ENCODE measurements at places on chromosomes 11 and 22.

GRCh38 chr11:79437981-79438630 is 2.7 kb downstream of the TENM4 start:
- no peak for DNase-seq

- DNase-seq, result no peak
Measured at GRCh38 chr22:46504584-46504983, 32.8 kb downstream of the CELSR1 start.

GRCh38 chr11:47889714-47890441 is 41.7 kb upstream of the NUP160 start:
- DNase-seq, result peak; percentile 9

DNA sequence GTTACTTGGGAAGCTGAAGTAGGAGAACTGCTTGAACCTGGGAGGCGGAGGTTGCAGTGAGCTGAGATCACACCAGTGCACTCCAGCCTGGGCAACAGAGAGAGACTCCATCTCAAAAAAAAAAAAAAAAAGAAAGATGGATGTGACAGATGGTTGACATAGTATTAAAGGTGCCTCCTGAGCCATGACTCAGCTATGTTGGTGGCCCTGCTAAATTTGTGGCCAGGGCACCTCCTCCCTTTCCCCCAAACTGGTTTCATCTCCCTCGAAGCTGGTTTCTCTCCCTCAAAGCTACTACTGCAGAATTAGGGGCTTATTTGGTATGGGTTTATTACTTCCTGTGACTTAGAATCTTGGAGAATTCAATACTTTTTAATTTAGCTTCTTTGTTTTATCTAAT is 31.5 kb downstream of the SDHD start:
- no peak for DNase-seq

DNA sequence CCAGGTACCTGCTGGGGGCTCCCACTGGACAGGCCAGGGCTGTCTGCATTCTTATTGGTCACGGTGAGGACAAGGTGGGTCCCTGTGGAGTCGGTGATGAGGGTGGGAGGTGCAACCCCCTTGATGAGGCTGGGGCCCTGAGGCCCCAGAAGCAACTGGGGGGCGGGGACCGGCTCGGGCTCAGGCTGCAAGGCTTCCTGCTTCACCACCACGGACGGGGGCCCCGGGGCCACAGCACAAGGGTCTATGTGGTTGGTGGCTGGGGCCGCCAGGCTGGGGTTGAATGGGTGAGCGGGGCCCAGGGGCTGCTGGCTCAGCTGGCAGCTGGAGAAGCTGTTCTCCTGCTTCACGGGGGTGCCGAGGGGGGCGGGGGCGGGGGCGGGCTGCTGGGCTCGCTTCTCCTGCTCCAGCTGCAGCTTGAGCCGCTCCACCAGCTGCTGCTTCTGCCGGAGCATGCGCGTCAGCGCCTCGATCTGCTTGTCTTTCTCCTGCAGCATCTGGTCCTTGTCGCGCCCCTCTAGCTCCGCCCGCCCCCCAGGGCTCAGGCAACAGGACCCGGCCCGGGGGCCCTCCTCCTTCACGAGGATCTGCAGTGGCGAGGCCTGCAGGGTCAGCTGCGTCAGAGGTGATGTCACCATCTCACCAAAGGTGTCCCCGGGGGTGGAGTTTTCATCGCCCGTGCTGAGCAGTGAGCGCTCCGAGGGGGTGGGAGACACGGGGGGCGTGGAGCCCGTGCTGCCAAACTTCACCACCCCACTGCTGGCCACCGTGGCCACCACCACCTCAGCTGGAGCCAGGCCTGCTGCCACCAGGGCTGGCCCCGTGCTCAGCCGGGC is 48.2 kb downstream of the SGSM3 start:
- no peak for DNase-seq

GRCh38 chr11:44852159-44852747 is 98.4 kb downstream of the TP53I11 start:
- no peak for DNase-seq

- no peak for DNase-seq
Measured at GRCh38 chr11:46979358-46979757, 42.8 kb downstream of the CSTPP1 start.

All from DMS79 (cell line).